Activated CD8-positive, alpha-beta memory T cell treated with anti-CD3 and anti-CD28 coated beads for 24 hours (primary cell): ENCODE measurements at places on chromosomes 16 and 17.

GRCh38 chr17:70896843-70897242 lies 727.5 kb downstream of the KCNJ2 start:
- no peak for DNase-seq

DNA sequence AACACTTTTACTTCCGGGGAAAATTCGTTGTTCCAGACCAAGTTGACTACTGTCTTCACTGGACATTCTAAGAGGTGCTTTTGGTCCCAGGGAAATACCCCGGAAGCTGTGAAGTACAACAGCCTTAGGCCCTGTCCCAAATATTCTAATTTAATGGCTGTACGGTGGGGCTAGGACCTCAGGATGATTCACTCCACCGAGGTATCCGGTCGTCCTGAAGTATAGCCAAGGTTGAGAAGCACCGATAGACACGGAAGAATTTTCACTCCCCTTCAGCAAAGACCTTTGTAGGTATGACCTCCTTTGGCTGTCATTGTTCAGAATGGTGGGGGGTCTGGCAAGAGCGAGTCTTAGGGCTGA lies 34.9 kb upstream of the ARL4D start:
- DNase-seq = no peak

DNA sequence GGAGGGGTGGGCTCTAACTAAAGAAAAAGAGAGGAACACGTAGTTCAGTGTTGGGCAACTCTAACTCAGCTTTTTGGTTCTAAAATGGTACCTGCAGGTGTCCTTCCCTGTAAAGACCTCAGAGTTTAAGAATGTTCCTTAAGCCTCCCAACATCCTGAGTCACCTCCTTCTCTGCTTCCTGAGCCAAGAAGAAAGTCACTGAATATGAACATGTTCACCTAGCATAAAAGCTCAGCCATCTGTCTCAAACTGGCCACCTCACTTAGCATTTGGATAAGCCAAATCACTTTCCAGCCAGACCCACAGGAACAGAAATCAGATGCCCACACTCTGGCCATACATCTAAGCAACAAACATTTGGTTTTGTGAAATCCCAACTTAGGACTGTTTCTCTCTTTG lies 3.7 kb downstream of the TMEM98 start:
- DNase-seq = no peak

DNA sequence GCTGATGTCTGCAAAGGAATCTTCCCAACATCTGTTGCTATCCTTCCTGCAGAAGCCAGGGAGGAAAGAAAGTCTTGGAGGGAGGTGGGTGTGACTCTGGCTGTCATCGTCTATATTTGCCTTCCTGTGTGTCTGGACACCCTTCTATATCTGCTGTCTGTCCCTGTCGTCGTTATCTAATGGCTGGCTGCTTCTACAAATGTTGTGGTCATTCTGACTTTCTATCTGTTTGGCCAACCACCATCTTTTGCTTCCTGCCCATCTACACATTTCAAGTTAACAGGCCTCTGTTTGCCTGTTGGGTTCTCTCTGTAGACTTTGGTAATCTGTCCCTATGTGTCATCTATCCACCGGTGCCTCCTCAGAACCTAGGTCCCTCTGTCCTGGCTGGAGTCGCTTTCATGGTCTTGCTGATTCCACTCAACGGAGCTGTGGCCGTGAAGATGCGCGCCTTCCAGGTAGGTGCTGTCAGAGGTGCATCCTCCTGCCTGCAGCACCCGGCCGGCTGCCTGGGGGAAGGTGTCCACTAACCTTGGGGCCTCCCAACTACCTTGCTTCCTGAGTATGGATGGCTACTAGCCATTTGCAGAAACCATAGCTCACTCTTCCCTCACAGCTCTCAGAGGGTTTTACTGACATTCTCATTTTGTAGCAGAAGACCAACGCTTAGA lies 30.2 kb downstream of the ABCC3 start:
- DNase-seq = no peak

DNA sequence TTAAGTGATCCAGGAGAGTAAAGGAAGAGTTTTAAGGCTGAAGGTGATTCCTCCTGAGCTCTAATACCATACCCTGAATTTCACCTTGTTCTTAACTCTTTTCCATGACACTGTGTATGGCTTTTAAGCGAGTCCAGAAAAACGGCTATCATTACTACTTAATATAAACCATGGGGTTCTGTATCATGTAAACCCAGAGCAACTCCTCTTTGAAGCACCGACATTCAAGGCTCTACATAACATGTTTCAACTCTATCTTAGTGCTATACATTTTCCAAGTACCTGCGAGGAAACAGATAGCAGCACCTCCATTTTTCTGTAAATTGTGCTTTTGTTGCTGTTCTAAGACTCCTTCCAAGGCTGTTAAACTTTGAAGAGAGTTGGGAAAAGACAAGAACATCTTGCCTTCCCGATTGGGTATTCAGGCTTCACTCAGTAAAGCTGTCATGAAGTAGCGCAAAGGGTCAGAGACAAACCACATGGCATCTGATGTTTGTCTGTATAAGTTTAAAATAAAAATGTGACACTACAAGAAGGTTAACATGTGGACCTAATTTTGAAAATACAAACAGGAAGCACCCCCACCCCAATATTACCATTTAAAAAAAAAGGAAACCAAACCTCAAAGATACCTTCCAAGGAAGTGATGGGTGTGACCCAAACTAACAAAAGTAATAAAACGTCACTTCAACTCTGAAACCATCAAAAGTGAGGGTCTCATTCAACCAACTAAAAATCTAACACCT lies 3.9 kb downstream of the STAT5B start:
- DNase-seq = no peak

DNA sequence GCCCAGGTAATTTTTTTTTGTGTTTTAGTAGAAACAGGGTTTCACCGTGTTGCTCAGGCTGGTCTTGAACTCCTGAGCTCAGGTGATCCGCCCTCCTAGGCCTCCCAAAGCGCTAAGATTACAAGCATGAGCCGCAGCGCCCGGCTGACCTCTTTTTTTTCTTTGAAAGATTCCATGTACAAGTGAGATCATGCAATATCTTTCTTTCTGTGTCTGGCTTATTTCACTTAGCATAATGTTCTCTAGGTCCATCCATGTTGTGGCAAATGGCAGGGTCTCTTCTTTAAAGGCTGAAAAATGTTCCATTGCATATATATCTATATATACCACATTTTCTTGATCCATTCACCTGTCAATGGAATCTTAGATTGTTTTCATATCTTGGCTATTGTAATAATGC lies 255.0 kb upstream of the MYOCD start:
- DNase-seq = no peak

GRCh38 chr16:54817940-54818574 lies 112.6 kb upstream of the IRX5 start:
- no peak for DNase-seq

- no peak for DNase-seq
Measured at GRCh38 chr16:10367616-10368188, 18.2 kb upstream of the ATF7IP2 start.

DNA sequence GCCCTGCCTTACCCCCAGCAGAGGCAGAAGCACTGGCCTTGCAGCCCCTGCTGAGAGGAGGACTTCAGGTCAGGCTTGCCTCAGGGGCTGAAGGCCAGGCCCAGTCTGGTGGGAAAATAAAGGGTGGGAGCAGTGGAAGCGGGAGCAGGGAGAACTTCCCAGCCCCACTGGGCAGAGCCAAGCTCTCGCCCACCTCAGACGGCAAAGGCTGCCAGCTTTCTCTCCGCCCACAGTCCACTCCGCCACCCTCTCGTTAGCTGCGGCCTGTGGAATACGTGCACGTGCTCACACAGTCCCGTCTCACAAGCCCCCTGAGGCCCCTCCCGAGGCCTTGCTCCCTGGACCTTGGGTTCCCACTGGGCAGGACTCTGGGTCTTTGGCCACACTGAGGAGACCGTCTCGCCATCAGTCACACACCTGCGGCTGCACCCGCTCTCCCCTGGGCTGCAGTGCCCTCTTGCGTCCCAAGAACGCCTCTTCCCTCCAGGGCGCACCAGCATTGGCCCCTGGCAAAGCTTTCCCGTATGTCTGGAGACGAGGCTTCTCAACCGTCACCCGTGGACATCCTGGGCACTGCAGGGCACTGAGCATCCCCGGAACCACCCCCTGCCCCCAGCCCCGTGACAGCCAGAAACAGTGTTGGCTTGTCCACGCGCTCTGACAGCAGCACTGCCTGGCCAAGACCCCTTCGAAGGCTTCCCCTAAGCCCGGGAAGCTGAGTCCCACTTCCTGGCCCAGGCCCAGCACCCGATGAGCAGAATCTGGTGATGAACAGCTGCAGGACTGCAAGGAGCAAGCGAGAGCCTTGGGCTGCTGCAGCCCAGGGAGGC lies 8.3 kb downstream of the MRPL28 start:
- DNase-seq = peak; percentile 87

- no peak for DNase-seq
Measured at GRCh38 chr17:42001729-42002128, 15.5 kb downstream of the DNAJC7 start.

DNA sequence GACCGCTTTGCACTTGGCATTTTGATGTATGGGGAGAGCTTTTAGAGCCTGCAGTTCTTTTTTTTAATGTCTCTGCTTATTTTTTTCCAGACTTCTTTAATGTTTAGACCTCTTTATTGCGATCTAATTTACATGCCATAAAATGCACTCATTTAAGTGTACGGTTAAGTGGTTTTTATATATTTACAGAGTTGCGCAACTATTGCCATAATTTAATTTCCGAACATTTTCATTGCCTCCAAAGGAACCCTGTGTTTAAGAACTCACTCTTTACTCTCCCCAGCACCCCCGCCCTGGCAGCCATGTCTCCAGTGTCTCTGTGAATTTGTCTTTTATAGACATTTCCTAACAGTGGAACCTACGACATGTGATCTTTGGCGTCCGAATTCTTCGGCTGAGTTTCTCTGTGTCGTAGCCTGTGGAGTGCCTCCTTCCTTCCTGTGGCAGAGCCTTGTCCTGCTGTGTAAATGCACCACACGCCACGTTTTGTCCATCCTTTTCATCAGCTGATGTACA lies 24.0 kb downstream of the ZNF750 start:
- DNase-seq = no peak

DNA sequence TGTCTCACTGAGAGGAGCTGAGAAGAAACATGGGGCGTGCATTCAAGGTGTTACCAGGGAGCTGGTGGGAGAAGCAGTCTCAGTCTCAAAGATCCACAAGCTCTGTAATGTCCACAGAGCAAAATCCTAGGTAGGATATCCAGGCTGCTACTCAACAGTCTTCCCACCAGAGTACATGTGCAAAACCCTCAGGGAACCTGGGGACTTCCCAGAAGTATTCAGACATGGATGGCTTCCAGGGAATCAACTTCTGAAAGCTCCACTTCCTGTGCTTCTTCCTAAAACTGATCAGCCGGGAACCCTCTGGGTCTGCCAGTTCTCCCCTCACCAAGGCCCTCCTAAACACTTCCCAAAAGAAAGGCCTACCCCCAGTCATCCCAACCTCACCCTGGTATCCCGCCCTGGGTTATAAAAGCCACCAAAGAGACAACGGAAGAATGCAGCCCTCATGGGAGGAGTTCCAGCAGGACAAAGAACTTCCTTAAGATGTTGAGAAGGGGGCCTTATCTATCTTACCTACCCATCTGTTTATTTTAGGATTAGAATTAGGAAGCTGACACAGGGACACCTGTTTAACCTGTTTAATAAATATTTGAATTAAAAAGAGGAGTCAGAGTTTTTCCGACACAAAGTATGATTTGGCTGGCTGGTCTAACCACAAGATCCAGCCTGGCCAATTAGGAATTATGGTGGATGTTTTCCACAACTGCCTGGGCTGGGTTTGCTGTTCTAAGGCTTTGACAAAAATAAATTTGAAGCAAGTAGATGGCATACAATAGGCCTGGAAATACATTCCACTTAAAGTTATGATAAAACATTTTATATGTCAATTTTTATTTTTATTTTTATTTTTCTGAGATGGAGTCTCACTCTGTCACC lies 37.0 kb downstream of the CUEDC1 start:
- no peak for DNase-seq

- DNase-seq = peak; percentile 67
Measured at GRCh38 chr16:87278191-87279093, 38.8 kb downstream of the C16orf95 start.

DNA sequence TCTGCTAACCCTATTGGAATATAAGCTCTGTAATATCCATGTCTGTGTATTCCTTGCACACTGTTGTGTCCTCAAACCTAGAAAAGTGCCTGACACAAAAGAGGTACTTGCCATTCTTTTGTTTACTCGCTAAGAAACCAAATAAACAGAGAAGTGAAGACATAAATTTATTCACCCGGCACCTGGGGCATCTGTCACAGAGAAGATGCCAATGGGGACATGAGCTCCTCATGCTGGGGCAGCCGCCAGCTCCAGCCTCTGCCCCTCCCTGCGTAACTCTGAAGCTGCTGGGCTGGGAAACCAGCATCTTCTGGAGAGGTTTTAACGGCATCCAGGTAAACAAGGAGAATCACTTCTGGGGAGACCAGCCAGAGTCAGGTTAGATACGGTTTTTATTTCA lies 15.1 kb upstream of the CDRT4 start:
- DNase-seq = no peak

DNA sequence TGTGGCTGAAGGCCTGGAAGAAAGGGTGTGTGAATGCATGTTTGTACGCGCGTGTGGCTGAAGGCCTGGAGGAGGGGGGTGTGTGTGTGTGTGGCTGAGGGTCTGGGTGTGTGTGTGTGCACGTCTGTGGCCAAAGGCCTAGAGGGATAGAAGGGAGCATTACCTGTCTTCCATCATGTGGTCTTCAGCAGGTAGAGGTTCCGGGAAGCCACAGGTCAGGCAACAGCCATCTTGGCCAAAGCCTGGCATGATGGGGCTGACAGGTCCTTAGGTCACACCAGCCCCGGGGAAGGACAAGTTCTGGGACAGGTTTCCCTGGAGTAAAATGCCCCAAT lies 5.2 kb downstream of the LITAFD start:
- no peak for DNase-seq

DNA sequence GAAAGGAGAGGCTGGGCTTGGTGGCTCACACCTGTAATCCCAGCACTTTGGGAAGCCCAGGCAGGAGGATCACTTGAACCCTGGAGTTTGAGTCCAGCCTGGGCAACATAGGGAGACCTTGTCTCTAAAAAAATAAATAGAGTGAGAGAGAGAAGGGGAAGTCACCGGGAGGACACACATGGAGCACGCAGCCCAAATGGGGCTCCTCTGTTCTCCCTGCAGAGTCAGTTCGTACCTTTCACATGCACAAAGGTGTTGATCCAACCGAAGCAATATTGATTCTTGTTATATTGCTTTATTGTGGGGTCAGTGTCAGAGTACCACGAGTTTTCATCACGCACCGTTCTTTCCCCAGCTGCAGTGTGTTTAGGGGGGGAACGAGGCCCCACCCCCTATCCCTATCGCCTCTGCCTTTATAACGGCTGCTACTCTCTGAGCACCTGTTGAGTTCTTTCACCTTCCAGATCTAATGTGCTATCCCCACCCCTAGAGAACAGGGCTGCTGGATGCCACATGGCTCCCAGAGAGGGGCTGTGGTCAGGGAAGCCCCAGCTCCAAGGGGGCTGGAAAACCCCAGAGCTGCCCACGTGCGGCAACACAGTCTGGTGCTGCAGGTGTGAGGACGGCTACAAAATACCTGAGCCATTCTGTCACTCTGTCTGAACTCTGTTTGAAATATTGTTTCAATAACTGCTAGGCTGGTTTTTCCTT lies 1.0 kb upstream of the TMEM235 start:
- DNase-seq = no peak

DNA sequence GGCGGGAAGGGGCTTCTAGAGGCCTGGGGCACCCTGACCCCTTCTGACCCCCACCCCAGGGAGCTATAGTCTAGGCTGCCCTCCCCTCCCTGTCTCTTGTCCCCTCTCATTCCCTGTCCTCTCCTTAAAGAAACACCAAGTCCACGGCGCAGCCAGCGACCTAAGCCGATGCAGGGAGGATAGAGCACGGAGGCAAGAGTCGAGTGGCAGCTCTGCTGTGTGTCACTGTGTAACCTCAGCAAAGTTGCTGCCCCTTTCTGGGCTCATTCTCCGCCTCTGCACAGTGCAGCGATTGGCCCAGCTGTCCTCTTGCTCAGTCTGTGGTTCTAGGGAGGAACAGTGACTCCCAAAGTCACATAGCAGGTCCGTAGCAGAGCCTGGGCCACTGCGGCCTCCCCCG lies 36.5 kb upstream of the SBK1 start:
- no peak for DNase-seq
